ENCODE measurements at places on chromosomes 12 and 14. TPM values are rescaled to one million over a fixed set of nuclear protein-coding genes. Genes with fewer than 3 reads are reported as not detected.
A peak's percentile ranks its signal among the peaks of the same experiment; 100 is the strongest.

The FOXN4 gene
- not detected for total RNA-seq

GRCh38 chr12:65643595-65644386 lies 180.5 kb upstream of the HMGA2 start:
- DNase-seq, result peak; percentile 49

The AKAP3 gene
- total RNA-seq, result 2.3 TPM

The PCED1B gene
- 4.2 TPM for total RNA-seq

DNA sequence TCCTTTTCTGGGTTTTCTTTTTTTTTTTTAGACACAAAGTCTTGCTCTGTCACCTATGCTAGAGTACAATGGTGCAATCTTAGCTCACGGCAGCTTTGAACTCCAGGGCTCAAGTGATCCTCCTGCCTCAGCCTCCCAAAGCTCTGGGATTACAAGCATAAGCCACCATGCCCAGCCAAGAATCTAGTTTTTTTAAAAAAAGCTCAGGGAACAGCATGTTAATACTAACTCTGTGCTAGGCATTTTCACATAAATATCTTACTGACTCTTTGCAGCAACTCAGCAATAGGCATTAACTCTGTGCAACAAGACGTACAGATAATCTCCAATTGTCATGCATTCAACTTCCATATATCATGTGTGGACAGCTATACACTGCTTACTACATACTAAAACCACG lies 97.4 kb downstream of the LLPH start:
- no peak for DNase-seq

DNA sequence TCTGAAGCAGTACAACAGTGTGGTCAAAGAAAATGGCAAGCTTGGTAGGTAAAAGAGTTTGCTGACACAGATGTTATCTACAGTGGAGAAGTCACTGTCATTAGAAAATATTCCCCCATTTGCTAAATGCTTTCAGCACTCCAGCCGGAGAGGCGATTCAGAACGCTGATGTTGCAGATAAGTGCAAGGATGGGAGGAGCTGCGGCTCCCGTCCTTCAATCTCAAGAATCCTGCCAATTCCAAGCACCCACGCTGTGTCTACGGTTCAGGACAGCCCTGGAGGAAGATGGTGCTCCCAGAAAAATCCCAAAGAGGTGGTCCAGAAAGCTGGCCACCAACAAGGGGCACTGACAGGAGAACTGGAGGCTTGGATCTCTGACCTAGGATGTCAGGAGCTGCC lies 79.1 kb downstream of the ZFP36L1 start:
- no peak for DNase-seq

DNA sequence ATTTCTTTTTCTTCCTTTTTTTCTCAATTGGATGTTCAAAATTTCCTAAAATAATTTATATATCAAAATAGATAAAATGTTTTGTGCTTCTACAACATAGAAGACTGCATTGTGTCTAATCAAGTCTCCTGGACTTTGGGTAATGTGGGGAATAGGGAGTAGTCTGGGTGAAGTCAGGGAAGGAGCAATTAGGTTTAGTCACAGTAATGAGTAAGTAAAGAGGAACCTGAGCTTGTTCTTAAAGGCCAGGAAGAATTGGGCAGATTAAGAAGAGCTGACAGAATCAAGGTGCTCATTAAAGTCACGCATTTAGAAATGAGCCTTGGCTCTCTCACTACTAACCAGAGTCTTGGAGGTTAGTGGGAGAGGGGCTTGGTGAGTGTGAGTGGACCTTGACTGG lies 233.3 kb upstream of the SSTR1 start:
- DNase-seq, result no peak

- no peak for DNase-seq
Observed at GRCh38 chr12:84767079-84767478, 145.5 kb downstream of the SLC6A15 start.

The MSRB3 gene
- total RNA-seq, result 27.7 TPM

GRCh38 chr12:4643747-4644146 lies 5.1 kb downstream of the AKAP3 start:
- DNase-seq, result no peak

Data from RPMI7951 (cell line).